Body of pancreas (tissue), 4 donors: ENCODE measurements at places on chromosomes 1 and 21. TPM values are rescaled to one million over a fixed set of nuclear protein-coding genes. Genes with fewer than 3 reads are reported as not detected.

DNA sequence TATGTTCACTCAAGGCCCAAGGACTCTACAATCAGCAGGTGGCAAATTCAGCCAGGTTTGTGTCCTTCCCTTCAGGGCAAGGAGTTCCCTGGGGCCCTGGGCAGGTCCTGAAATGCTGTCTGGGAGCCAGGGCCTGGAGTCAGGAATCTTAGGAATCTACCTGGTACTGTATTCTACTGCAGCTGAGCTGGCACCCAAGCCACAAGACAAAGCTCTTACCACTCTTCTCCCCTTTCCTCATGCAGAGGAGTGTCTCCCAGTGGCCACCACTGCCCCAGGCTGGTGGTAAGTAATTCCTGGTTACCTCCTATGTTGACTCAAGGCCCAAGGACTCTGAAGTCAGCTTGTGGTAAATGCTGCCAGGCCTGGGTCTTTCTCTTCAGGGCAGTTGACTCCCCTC is 153.4 kb downstream of the NRIP1 start:
- DNase-seq = no peak
- no peaks in the 10 kb centered on the region for H3K27me3 ChIP-seq

DNA sequence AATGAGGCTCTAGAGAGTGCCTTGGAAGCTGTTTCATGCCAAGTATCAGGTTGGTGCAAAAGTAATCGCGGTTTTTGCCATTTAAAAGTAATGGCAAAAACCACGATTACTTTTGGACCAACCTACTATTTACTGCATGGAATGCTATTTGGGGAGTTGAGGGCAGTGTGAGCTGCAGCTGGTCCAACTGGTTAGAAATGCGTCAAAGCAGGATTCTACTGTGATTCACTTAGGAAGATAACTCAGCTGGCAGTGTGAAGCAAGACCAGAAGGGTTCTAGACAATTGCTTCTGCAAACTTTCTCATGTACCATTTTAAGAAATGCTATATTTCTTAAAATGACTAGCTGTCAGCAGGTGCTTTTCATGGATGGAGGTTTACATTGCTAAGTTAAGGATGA is 21.2 kb upstream of the PLA2G2C start:
- H3K4me1 ChIP-seq = peaks cover 3% of the 10 kb centered on the region
- H3K27ac ChIP-seq = no peak overlapping the region
- H3K36me3 ChIP-seq = no peaks in the 10 kb centered on the region
- DNase-seq = no peak

DNA sequence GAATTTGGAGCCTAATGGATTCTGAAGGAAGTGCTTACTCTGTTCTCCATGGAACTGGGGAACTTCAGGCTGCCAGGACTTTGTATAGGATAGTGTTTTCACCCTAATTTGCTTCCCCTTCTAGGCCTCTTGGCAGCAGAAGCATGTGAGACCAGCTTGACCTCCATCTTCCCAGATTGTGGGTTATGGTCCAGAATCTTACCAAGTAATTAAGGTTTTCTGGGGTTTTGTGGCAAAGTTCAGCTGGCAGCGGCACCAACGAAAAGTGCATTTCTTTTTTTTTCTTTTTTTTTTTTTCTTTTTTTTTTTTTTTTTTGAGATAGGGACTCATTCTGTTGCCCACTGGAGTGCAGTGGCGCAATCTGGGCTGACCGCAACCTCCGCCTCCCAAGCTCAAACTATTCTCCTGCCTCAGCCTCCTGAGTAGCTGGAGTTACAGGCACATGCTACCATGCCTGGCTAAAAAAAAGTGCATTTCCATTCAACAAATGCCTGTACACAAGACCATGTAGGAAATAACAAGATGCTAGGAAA is 3.4 kb upstream of the BMP8A start:
- no peaks in the 10 kb centered on the region for H3K27me3 ChIP-seq
- H3K27ac ChIP-seq = no peak overlapping the region
- H3K36me3 ChIP-seq = peaks cover 15% of the 10 kb centered on the region
- no peak for DNase-seq
- no peak overlapping the region for H3K4me3 ChIP-seq

- peaks cover 11% of the 10 kb centered on the region for H3K27me3 ChIP-seq
- no peak overlapping the region for H3K27ac ChIP-seq
- H3K4me3 ChIP-seq = no peak overlapping the region
- no peaks in the 10 kb centered on the region for H3K36me3 ChIP-seq
- DNase-seq = no peak
These were observed 12.3 kb downstream of the TAL1 start for GRCh38 chr1:47219590-47220220.

Gene CELA3B
- total RNA-seq = 27,120 TPM
